Kidney epithelial cell (primary cell): ENCODE measurements at places on chromosomes 5 and 9.

DNA sequence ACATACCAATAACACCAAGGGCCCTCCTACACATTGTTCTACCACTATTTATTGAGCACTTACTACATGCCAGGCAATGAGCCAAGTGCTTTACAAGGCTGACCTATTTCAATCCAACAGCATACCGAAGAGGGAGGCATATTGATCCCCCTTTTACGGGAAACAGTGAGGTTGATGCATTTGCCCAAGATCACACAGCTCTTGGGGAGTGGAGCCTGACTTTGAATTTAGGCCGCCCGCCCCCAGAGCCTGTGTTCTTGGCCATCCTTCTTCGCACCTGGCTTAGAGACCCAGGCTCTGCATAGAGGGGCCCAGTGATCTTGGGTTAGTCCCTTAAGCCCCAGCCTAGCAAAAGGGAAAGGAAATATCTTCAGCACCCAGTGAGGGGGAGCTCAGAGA lies 158.1 kb upstream of the IER5L start:
- DNase-seq = no peak

DNA sequence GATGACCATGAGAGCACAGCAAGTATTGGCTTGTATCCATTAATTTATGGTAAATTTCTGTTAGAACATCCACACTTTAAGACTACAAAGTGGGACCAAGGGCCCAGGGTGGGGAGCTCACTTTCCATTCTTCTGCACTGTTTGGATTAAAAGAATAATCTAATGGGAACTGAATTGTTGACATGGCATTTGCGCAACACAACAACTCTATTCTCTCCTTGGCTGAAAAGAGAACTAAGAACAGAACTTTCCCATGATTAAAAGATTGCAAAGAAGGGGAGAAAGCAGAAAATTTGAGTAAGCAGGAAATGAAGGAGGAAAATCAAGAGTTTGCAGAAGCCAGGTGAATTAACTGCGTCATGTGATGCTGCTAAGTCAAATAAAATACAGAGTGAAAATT lies 143.4 kb downstream of the HINT1 start:
- no peak for DNase-seq

GRCh38 chr5:165525271-165525670 lies 2019.9 kb downstream of the MAT2B start:
- no peak for DNase-seq

DNA sequence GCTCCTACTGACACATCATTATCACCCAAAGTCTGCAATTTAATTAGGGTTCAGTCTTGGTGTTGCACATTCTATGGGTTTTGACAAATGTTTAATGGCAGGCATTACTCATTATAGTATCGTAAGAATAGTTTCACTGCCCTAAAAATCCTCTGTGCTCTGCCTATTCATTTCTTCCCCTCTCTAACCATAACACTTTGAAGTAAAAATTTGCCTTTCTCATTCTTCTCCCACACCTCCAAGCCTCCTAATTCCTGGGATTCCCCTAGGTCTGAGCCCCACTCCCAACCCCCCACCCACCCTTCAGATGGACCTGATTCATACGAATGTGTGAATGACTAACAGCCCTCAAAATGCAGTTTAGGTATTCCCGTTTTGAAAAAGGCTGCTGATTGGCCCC lies 18.4 kb downstream of the ENC1 start:
- DNase-seq = no peak

DNA sequence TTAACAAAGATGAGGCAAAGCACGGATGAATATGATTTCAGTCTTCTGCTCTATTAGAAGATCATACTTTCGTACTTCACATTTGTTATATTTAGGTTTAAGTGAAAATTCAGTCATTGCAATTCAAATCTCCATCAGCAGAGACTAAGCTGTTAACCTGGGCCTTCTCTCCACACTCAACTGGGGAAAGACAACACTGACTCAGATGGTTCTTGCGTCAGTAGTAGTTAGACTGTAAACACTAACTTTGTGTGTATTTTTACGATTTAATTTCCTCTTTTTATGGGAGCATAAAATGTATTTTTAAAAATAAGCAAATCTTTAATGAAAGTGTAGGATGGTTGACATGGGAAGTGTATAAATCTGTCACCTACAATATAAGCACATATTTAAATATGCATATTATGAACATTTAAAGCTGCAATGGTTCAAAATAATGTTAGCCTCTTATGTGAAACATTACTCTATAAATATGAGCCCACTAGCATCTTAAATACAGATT lies 42.7 kb upstream of the ZNF608 start:
- DNase-seq = no peak

DNA sequence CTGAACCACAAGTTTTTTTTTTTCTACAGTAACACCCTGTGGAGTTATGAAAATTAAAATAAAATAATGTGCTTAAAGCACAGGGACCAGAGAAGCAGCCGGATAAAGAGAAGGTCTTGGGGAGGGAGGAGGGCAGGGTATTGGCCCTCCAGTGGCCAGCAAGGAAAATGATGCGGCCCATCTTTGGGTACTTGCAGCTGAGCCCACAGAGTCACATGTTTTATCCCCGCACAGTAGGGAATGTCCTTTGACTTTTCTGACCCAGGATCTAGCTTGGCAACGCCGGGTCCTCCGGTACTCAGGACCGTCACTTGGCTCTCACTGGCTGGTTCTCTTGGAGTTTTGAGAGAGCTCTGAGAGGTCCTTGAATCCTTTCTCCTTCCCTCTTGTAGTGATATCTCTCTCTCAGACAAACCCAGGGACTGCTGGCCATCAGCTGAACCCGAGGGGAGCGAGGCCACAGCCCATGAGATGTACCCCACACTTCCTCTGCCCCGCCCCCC lies 35.3 kb upstream of the HSPA9 start:
- no peak for DNase-seq

- DNase-seq = no peak
Observed at GRCh38 chr5:113692891-113693457, 179.5 kb downstream of the YTHDC2 start.

GRCh38 chr9:115921301-115921700 lies 232.3 kb upstream of the PAPPA start:
- DNase-seq = no peak

DNA sequence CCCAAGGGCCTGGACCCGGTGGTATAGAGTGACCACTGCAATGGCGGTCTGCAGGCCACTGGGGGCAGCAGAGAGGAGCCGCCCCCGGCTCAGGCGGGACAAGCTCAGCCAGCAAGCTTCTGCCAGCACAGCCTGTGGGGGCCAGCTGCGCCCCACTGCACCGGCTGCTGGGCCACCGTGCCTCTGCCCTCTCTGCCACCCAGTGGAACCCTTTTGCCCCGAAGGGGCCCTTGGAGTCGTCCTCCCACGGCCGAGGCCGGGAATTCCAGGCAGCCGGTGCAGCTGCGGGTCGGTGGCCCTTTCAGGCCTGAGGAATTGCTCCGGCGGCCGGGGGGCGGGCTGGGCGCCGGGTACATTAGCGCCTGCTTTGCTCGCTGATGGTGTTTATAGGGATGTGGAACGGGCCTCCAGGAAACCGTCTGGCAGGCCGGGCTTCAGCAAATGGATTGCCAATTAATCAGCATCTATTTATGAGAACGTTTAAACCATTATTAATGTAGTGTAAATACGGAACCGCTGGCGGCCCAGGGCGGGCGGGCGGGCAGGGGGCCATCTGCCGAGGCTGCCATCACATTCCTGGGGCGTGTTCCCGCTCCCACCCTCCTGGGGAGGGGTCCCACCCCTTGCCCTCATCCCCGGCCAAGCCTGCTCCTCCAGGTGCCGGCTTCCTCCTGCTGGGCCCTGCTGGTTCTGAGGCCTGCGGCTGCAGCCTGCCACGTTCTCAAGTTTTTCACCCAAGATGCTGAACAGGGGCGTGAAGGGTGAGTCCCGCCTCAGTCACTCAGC lies 127.4 kb downstream of the BARX1 start:
- no peak for DNase-seq

- no peak for DNase-seq
Observed at GRCh38 chr5:34791761-34792244, 47.2 kb upstream of the TTC23L start.

DNA sequence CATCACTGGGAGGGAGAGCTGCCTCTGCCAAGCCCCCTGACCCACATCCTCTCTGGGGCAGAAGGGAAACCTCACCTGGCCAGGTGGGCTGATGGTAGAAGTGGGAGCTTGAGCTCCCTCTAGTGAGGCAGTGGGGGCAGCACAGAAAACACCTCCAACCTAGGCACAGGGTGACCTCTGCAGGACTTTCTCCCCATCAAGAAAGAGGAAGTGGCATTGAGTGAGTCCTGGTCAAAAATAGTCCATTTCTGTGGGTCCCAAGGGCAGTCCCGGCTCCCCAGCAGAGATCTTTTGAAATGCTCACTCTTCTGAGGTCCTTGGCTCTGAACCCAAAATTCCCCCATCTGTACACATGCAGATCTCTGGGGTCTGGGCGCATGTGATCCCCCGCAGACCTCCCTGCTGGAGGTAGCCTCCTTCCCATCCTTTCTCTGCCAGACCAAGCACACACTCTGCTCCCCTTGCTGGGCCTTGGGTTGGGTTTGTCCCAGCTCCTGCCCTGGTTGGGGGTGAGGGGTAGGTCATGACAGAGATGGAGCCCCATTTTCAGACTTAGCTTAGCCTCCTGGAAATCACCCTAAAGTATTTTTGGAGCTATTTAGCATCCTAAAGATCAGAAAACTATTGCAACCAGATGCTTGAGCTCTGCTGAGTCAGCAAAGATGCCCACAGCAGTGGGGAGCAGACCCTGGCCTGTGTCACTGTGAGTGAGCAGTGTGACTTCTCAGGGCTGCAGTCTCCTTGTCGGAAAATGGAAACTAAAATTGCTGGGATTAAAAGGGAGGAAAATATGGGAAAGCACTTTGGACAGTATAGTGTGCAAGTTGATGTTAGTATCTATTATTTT lies 41.6 kb upstream of the LCP2 start:
- DNase-seq = no peak

GRCh38 chr5:151619812-151620460 lies 28.8 kb upstream of the FAT2 start:
- DNase-seq = no peak

DNA sequence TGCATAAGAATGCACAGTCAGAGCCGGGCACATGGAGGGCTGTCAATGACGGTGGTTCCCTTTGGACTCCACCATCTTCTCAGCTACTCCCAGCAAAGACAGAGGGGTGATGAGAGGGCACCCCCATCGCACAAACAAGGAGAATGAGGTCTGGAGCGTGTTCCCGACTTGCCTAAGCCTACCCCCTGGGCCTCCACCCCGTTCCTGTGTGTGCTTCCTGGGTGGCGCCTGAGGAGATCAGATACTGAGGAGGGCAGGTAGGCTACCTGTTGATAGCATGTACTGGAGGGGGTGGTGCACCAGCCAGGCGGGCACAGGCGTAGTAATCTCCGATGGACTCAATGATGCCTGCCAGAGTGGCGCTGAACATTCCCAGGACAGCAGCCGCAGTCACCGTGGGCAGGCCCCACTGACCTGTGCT lies 4.1 kb downstream of the SLC23A1 start:
- no peak for DNase-seq

DNA sequence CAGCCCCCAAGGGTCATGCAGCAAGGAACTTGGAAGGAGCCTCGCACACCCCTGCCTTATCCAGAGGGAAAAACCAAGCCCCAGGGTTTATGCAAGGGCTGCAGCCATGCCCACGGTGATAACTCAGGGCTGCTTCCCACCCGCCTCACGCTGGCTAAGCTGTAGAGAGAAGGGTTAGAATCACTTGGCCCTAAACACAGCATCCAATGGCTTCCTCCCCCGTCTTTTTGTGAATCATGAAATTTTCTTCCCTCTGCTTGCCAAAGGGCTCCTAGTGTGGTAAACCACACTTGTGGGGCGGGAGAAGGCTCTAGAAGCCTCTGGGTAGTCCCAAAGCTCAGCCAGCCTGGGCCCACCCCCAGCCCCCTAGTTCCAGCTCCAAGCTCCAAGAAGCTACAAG lies 55.9 kb upstream of the ORM1 start:
- DNase-seq = no peak

GRCh38 chr5:113562828-113563400 lies 49.4 kb downstream of the YTHDC2 start:
- DNase-seq = no peak

DNA sequence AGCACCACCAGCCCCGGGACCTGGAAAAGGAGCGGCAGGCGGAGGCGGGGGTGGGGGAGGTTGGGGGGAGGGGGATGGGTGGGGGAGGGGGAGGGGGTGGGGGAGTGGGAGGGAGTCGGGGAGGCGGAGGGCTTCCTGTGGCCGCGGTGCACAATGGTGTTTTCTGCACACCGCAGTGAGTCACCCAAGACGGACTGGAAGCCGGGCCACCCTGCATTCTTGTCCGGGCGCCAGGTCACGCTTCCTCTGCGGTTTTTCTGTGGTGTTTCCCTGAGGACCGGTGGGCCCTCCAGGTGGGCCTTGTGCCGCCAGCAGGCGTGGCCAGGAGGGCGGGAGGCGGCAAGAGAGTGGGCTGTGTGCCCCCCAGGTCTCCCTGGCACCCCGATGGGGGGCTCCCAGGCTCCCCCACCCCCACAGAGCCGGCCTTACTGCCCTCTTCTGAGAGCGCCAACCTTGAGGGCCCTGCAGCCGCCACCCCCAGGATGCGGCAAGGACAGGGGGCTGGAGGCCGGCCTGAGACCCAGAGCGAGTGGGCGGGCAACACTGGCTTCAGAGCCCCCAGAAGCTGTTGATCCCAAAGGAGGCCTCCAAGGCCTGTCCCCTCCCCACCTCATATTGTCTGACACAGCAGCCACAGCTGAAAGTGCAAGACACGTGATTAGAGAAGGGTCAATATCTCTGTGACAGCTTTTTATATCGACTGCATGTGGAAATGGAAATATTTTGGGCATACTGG lies 11.1 kb downstream of the EXD3 start:
- peak; percentile 77 for DNase-seq

GRCh38 chr5:165705960-165706359 lies 2200.5 kb downstream of the MAT2B start:
- DNase-seq = no peak

DNA sequence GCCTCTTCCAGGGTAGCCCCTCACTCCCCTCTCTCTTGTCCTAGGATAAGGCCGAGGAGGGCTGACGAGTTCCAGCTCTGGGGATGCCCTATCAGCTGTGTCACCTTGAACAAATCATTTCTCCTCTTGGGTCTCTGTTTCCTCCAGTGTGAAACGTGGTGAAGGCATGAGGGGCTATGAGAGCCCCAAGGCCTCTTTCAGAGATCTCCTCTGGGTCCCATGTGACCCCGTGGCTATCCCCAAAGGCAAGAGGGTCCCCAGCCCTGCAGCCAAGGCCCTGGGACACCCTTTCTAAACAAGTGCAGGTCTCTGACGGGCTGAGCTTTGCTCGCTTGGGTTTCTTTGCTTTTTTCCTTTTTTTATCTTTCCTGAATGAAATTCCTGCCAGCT lies 25.5 kb upstream of the SPTLC1 start:
- no peak for DNase-seq

- DNase-seq = no peak
Observed at GRCh38 chr9:19358701-19359100, 21.3 kb downstream of the RPS6 start.
